ENCODE measurements at places on chromosomes 13 and 19. TPM values are rescaled to one million over a fixed set of nuclear protein-coding genes. Genes with fewer than 3 reads are reported as not detected.

ZNF614 gene
- polyA plus RNA-seq, result 1.3 TPM

DAND5 gene
- not detected for polyA plus RNA-seq

ZNF729 gene
- not detected for polyA plus RNA-seq

EBI3 gene
- polyA plus RNA-seq, result 0.52 TPM

ACP5 gene
- 7.7 TPM for polyA plus RNA-seq

Data from pancreas (tissue), 10 donors.